ENCODE measurements at places on chromosomes 2 and 18. TPM values are rescaled to one million over a fixed set of nuclear protein-coding genes. Genes with fewer than 3 reads are reported as not detected.

DNA sequence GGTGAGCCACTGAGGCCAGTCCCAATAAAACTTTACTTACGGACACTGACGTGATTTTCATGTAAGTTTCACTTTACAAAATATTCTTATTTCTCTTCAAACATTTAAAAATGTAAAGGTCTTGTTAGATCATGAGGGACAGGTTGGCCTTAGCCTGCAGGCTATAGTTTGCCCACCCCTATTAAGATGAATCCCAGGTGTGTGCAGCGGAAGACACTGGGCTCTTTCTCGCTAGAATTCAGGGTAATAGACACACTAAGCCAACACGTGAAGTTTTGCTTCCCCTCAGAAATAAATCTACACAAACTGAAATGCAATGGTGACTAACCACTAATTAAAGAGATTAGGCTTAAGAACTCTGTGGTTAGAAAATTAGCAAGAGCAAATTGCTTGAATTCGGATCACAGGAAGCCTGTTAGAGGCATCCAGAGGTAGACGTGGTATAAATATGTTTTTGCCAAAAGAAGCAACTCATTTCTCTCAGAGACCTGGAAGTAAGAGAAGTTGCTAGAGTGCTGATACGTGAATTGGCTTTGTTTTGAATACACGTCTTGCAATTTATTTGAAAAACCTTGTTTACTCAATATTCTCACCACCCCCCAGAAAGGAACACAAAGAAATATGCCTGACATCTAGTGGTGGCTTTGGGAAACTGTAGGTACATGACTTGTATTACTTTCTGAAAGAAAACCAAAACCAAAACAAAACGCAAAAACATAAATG is 151.6 kb downstream of the DTNB start:
- H3K36me3 ChIP-seq, result no peaks in the 10 kb centered on the region
- H3K4me1 ChIP-seq, result no peaks in the 10 kb centered on the region
- no peaks in the 10 kb centered on the region for H3K27me3 ChIP-seq
- H3K27ac ChIP-seq, result no peak overlapping the region

- no peaks in the 10 kb centered on the region for H3K27me3 ChIP-seq
- H3K36me3 ChIP-seq, result peaks cover 13% of the 10 kb centered on the region
- H3K4me1 ChIP-seq, result no peaks in the 10 kb centered on the region
- no peak for DNase-seq
- H3K4me3 ChIP-seq, result no peak overlapping the region
These were observed 14.2 kb downstream of the TWSG1 start for GRCh38 chr18:9348766-9349165.

DNA sequence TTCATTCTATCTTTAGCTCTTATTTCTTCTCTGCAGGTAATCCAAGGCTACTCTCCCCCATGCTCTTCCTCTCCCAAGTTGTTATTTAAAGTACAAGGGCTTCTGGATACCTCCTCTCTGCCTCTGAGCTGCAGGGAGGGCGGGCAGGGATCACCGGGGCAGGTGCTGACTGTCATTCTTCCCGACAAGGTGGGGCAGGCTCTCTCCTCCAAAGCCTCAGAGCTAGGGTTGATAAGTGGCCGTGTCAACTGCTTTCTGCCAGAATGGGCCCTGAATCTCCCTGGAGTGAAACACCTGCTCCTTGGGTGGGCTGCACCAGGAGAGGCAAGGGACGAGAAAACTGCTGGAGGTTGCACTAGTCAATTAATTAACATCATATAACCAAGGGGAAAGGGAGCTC is 250.3 kb downstream of the SLC4A3 start:
- no peaks in the 10 kb centered on the region for H3K27me3 ChIP-seq
- no peak for DNase-seq
- 0 out of 2 replicates have a peak, but pooled peaks cover 7% of the 10 kb centered on the region for H3K4me1 ChIP-seq
- no peak overlapping the region for H3K4me3 ChIP-seq

GRCh38 chr2:54386585-54386984 is 69.5 kb upstream of the SPTBN1 start:
- no peak overlapping the region for H3K27ac ChIP-seq
- H3K4me3 ChIP-seq, result no peak overlapping the region
- no peaks in the 10 kb centered on the region for H3K27me3 ChIP-seq
- H3K36me3 ChIP-seq, result no peaks in the 10 kb centered on the region

- no peak overlapping the region for H3K4me3 ChIP-seq
- H3K36me3 ChIP-seq, result no peaks in the 10 kb centered on the region
- no peak for DNase-seq
- H3K4me1 ChIP-seq, result no peaks in the 10 kb centered on the region
- no peak overlapping the region for H3K27ac ChIP-seq
- H3K27me3 ChIP-seq, result no peaks in the 10 kb centered on the region
These were observed 155.3 kb downstream of the GFPT1 start for GRCh38 chr2:69231612-69232277.

The DSC1 gene
- not detected for total RNA-seq

Data from H9 (cell line).